ENCODE measurements at places on chromosomes 3 and 15.

- no peak for DNase-seq
Observed at GRCh38 chr15:67300266-67301025, 45.9 kb downstream of the IQCH start.

GRCh38 chr3:18725668-18726407 lies 300.7 kb upstream of the SATB1 start:
- DNase-seq: no peak

DNA sequence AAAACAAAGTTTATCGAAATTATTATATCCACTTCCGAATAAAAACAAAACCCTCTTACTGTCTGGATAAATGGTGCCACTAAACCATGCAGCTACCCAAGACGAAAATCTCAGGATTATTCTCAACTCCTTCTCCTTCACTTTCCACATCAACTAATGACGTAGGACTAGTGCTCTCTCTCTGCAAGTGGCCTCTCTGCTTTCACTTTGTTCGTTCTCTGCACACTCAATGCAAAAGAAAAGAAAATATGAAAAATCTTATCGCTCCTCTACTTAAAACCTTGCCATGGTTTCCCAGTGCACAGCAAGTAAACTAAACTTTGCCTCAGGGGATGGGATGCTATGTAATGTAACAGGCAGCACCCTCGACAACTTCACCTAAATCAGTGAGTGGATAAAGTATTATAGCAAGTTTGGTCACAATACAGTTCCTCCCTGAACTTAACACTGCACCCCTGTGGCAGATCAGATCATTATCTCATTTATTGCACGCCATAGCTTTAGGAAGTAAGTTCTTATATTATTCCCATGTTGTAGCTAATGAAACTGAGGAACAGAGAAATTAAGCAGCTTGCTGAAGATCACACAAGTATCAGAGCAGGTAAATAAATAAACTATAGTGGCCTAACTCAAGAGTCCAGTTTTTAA lies 262.7 kb upstream of the GADL1 start:
- DNase-seq: no peak

DNA sequence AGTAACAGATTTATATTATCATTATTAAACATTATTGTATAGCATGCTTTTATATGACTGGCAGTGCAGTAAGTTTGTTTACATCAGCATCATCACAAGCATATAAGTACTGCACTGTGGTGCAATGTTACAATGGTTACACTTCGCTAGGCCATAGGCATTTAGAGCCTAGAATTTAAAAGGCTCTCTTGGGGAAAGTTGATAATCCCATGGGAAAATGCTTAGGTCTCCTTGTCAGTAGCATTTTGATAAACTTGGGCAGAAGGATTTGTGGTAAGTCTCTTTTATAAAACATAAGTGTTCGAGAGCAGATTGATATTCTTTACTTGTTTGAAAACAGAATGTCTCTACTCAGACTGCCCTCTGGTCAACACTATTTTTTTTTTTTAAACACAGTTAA lies 7.5 kb downstream of the DTWD1 start:
- DNase-seq: no peak

- no peak for DNase-seq
Observed at GRCh38 chr15:85037641-85038040, 56.0 kb downstream of the PDE8A start.

DNA sequence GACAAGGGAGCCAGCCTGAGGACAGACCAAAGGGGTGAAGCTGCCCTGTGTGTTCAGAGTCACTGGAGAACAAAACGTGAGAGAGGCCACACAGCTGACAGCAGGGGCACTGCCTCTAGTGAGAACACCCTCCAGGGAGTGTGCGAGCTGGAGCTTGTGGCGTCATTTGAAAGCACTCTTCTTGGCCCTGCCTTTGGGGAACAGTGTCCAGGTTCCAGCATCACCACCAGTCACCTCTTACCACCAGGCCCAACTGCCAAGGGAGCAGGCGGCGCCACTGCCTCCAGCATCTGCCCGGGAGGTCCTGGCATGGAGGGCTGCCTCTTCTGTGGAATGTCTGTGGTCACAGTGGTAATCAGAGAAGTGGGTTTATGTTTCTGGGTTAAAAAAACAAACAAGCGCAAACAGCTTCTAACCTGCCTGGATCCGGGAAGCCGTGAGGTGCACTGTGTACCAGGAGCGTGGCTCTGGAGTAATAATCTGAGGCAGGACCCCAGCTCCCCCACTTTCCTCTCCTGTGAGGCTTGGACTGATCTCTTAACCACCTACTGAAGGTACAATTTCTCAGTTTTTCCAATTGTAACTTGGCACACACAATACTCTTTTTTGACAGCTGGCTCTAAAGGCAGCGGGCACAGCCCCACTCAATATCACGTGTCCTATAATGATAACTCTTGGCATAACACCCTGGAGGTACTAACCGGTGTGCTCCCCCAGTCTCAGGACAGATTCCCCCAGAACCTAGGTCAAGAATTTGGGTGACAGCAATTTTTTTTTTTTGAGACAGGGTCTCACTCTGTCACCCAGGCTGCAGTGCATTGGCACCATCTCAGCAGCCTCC lies 32.2 kb upstream of the CDCP1 start:
- no peak for DNase-seq

Measured in MM.1S (cell line).